Fibroblast of the aortic adventitia (primary cell): ENCODE measurements at places on chromosomes 1 and 21.

DNA sequence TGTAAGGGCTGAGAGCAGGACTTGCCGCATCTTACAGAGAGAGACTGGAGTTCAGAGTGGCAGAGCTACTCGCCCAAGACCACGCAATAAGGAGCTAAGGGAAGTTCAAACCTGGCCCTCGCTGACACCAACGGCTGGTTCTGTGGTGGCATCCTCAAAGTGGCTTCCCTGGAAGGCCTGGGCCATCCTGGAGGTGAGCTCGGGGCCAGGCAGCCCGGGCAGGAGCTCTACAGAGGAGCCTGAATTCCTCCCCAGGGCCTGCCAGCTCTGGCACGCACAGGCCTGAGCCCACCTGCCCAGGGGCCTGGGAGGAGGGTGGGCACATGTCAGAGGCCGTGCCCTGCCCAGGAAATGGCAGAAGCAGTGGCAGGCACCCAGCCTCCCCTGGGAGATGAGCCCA lies 68.6 kb downstream of the MEGF6 start:
- peak; percentile 34 for DNase-seq

DNA sequence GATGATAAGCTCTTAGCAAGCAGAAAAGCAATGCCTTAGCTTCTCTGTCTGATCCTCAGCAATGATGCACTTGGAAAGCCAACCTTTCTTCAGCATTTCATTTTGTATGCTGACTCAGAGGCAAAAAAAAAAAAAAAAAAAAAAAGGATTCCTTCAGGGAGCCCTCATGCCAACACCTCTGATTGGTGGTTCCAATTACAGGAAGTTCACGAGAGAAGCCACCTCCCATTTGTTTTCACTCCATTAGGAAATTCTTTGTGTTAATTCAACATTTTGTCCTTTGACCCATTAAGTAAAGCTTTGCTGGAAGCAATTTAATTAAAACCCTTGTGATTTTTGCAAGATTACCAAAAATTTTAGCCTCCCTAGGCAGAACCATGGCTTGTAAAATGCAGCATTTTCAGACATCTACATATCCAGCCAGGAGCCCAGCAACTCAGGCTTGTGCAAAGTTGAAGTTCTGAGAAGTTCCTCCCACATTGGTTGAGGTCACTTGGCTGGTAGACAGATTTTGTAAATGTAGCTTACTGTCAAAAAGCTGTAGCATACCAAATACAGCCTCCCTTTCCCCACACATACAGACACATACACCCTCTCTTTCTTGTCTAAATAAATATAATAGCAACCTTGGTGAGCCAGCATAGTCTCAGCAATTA lies 27.1 kb upstream of the VTCN1 start:
- peak; percentile 49 for DNase-seq

DNA sequence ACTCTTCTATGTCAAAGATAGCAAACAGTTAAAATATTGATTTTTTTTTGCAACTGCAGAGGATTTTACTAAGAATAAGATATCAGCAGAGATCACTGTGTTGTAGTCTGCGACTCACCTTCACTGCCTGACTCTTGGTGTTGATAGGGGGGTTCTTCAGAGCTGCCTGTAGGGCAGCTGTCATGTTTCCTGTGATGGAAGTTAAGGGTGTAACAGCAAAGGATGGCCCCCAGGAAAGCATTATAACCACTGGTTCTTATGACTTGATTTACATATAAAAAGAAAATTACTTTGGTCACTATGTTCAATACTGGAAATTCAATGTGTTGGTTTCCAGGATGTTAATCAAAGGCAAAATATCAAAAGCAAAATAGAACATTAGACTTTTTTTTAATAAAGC lies 2.6 kb downstream of the ARPC5 start:
- no peak for DNase-seq

GRCh38 chr1:213720032-213720431 lies 267.7 kb upstream of the PROX1 start:
- DNase-seq: no peak

GRCh38 chr1:25616987-25617624 lies 515 bp downstream of the MAN1C1 start:
- no peak for DNase-seq

GRCh38 chr1:84347932-84348555 lies 46.5 kb downstream of the SAMD13 start:
- DNase-seq: no peak
